Stimulated activated CD4-positive, alpha-beta T cell treated with anti-CD3 and anti-CD28 coated beads, Interleukin-2, amount 100 ng/mL, for 4 hours (primary cell): ENCODE measurements at places on chromosomes 11 and 22.
A peak's percentile ranks its signal among the peaks of the same experiment; 100 is the strongest.

DNA sequence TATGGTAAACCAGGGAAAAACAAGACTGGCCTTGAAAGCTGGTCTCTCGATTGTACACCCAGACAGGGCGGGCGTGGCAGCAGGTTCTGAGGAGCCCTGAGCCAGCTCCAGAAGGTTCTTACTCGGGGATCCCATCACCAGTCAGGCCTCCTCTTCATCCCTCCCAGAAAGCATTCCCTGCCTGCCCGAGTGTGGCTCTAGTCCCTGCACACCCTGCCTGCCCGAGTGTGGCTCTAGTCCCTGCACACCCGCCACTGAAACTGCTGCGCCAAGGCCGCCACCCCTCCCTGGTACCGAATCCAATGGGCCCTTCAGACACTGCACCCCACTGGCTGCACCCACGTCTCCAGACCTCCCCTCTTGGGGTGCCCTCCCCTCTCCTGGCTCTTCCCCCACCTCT, 30.1 kb downstream of the KIAA0930 start:
- no peak for DNase-seq

GRCh38 chr11:120883404-120884080, 140.4 kb upstream of the TBCEL start:
- no peak for DNase-seq

DNA sequence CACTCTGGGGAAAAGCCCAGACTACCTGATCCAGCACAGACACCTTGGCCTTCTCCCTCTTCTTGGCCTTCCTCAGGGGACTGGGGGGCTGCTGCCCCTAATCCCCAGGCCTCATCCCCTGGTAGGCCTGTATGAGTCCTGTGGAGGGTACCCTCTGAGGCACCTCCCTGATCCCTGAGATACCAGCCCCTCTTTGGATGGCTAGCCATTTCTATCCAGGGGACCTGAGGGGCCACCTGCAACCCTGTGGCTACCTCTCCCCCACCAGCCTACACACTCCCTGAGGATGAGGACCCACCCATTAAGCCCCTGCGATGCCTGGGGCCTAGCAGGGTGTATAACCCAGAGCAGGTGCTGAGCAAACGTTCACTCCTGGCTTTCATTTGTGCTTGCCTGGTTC, 54.6 kb downstream of the HIRA start:
- DNase-seq: no peak

DNA sequence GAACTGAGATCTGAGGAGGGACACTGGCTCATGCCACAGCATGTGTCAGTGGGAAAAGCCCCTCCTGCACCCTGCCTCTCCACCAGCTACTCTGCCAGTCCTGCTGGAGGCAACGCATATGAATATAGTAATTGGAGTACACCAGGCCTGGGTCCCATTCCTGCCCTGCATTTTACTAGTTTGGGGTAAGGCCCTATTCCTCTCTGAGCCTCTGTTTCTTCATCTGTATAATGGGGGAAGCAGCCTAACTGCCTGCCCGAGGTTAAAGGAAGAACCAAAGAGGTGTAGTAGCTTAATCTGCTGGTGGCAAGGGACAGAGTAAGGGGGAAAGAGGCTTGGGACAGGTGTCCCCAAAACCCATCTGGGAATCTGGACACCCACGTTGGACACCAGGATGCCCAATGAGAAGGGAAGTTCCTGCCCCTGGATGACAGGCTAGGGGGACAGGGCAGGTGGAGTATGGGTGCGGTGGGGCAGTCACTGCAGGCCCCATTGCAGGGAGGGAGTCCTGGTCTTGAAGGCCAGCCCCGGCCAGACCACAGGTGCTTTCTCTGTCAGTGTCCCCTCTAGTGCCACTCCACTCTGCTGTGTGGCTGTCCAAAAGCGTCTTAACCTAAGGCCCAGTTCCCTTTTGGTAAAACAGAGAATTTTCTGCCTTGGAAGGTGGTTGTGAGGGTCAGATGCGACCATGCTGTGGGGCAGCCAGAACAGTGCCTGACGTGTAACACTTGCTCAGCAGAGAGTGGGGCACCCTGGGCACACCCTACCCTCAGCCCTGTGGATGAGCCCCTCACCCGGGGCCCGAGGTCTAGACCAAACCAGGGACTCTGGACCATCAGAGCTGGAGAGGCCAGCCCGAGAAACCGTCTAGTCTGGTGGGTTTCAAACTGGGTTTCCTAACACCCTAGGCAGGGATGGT, 11.5 kb downstream of the TSKU start:
- DNase-seq: no peak

GRCh38 chr11:78796956-78797355, 222.3 kb upstream of the NARS2 start:
- DNase-seq: no peak

GRCh38 chr11:108802492-108802891, 137.6 kb downstream of the DDX10 start:
- DNase-seq: no peak

- peak; percentile 76 for DNase-seq
Observed at GRCh38 chr11:118930094-118930712, 4.5 kb upstream of the BCL9L start.

GRCh38 chr11:14588681-14589080, 54.9 kb upstream of the PDE3B start:
- no peak for DNase-seq

DNA sequence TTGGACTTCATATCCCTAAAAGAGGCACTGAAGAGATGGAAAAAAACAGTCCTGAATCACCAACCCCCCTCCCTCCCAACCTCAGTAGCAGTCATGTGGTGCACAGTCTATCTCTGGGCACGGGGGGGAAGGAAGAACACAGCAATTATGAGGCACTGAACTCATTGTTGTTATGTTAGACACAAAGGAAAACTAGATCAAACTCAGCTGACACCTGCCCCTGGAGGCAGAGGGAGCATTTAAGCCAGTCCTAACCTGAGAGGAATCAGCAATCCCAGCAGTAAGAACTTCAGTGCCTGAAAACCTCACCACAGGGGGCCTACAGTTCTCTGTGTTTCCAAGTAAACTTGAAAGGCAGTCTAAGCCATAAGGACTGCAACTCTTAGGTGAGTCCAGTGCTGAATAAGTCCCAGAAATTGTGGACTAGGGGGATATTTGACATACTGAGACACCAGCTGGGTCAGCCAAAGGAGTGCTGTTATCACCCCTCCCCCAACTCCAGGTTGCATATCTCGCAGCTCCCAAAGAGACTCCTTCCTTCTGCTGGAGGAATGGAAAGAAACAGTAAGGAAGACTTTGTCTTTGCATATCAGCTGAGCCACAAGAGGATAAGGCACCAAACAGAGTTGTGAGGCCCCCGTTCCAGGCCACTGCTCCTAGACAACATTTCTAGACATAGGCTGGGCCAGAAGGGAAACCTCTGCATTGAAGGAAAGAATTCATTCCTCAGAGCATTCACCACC, 72.5 kb downstream of the GLYATL1 start:
- no peak for DNase-seq

DNA sequence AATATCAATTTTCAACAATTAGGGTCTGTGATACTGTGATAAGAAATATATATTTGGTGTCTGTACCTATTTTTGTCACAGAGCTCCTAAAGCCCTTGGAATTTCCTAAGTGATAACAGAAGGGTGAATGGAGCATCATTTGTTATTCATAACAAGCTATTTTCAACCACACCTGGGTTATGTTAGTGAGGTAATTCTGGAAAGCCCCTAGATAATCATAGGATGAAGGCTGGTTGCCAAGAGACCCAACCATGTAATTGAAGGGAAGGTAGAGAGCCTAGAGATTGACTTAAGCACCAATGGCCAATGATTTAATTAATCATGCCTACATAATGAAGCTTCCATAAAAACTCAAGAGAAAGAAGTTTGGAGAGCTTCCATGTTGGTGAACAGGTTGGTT, 109.4 kb downstream of the KIF18A start:
- DNase-seq: no peak

GRCh38 chr11:120207512-120207911, 3.3 kb upstream of the OAF start:
- no peak for DNase-seq

- no peak for DNase-seq
Observed at GRCh38 chr22:16827506-16827905, 2.3 kb upstream of the XKR3 start.

GRCh38 chr11:65569973-65570918, at the start of gene ZNRD2:
ZNRD2 (plus strand) TSS chr11:65570477; CDS start chr11:65570492, 15 bp downstream.
- peak; percentile 98 for DNase-seq

GRCh38 chr11:44621140-44621681, 55.7 kb downstream of the CD82 start:
- peak; percentile 24 for DNase-seq

- no peak for DNase-seq
Observed at GRCh38 chr11:120703358-120704152, 192.0 kb downstream of the GRIK4 start.

DNA sequence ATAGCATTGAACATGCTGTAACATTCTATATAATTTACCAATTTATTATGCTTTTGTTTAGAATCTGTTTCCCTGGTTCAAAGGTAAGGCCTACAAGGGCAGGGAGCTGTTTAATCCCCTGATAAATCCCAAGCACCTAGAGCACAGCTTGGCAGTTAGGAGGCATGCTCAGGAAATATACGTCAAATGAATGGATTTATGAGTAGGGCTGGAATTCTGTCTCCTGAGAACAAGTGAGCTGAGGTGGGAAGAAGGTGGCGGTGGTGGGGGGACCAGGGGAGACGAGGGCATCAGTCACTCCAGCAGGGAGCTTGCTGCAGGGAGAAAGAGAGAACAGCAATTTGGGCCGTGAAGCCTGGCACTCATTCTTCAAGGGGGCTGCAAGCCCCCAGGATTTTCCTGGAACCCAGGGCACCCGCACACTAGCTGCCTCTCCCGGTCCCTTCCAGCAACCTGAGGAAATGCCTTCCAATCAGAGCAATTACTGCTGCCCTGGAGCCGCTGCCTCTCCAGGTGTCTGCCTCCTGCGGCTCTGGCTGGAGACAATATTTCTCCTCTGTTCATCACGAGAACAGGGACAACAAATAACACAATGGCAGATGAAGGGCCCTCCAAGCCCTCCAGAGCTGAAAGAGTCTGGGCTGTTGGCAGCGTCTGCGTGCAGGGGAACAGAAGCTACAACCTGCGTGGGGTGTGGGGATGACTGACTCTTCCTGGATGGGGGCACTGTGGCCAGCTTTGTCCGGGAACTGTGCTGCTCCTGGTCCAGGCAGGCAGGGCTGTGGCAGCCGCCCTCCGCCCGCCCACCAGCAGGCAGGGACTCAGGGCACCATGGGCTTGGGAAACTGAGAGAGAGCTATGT, 233.4 kb downstream of the ST3GAL4 start:
- no peak for DNase-seq
